ENCODE measurements at places on chromosomes 7 and 10. TPM values are rescaled to one million over a fixed set of nuclear protein-coding genes. Genes with fewer than 3 reads are reported as not detected.

Gene APBB1IP
- total RNA-seq, result 12.2 TPM

Gene CAMK2B
- total RNA-seq, result 0.80 TPM

Gene SVIL
- 117 TPM for total RNA-seq

- DNase-seq, result no peak
These were observed 114.5 kb downstream of the TMEM130 start for GRCh38 chr7:98755138-98755898.

- DNase-seq, result no peak
These were observed 97.4 kb downstream of the ATXN7L1 start for GRCh38 chr7:105778956-105779355.

DNA sequence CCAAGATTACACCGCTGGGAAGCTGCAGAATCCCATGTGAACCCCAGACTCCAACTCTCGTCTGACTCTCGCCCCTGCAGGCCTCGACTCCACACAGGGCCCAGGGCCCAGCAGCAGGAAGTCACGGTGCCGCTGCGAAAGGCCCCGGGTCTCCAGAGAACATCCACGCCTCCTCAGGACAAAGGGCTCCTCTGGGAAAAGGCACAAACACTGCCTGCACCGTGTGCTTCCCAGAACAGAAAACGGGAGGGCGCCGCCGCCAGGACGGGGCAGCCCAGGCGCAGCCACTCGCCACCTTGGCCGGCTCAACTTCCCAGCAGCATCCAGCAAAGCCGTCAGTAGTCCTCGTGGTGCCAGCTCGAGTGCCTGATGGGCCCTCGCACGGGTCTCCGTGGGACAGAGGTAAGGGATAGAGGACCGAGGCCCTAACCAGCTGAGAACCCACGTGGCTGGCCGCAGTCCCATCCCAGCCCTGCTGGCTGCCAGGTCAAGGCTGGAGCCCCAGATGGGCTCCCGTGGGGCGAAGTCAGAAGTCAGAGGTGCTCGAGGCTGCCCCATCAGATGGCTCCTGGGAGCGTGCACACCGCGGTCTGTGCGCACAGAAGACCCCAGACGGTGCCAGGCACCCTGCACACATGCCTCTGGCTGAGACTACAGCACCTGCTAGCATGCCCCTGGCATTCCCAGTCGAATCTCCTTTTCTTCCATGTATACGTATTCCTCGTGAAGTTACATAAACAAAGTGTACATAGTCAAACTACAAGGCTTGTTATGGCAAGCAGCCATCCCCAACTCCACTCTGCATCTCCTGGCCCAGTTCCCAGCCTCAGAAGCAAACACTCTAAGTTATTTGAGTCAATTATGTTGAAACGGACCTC is 60.2 kb downstream of the MAD1L1 start:
- peak; percentile 99 for DNase-seq

DNA sequence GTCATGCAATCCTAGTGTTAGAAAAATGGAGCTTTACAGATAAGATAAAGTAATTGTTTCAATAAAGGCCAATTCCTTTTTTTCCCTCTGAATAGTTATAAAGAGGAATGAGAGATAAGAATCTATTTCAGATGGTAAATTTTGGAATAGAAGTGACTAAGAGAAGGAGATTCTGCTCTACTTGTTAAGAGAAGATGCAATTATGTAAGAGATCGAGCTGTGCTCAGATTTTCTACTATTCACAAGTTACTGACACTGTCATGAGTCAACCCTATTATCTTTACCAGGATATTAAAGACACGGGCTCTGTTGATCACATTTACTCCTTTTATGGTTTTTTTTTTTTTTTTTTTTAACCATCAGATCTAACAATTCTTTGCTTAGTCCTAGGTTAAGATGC is 511.3 kb downstream of the ARL4A start:
- DNase-seq, result no peak

DNA sequence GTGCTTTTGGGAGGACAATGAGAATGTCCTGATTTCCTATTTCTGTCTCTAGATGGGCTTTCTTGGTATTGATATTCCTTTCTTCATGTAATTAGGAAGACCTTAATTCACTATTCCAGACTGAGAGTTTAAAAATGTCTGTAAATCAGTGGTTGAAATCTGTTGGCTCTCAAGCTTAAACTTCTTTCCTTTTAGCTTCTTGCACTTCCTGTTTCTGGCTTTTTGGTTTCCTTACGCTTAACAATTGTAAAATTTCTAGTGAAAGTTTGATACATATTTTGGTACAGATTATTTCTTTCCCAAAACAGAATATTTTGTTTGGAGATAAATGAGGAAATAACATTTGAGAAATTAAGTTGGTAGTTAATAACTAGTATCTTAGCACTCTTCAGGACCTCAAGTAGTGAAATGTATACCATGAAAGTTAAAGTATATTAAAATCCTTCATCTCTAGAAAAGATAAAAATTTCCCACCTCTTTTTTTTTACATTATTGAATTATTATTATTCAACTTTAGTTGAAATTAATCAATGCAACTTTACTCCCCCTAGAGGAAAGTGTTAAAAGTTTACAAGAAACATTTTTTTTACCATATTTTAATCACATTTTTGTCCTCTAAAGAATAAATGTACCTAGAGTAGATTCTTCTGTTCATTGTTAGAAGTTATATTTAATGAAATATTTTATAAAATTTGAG is 137.2 kb downstream of the PHTF2 start:
- DNase-seq, result no peak

GRCh38 chr10:16795410-16796073 is 21.7 kb downstream of the RSU1 start:
- DNase-seq, result no peak

DNA sequence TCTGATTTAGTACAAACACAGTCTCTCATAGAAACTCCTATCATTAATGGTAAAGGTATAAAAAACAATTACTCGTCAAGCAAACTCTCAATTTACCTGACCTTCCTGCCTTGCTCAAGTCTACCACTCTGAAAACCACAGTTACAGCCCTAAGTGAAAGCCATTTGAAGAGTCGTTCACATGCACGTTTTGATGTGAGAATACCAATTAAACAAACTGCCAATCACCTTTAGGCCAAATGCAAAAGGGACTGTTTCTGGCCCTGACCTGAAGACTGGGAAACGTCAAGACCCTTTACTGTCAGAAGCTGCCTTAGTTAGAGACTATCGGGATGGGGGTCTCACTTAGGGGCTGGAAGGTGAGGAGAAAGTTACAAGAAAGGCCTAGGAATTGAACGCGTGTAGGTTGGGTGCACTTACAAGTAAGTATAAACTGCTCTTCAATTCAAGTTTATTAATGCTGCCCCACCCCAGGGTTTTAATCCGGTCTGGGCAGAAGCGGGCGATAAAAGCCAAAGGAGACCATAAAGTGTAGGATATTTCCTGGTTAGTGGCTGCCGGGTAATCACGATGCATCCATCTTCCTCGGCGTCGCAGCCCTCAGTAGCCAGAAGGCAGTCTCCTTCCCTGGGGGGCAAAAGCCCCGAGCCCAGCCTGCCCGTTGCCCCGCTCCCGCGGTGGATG is 935 bp downstream of the TM9SF3 start:
- DNase-seq, result peak; percentile 24

GRCh38 chr10:4013651-4014121 is 228.7 kb upstream of the KLF6 start:
- DNase-seq, result peak; percentile 55

GRCh38 chr10:95096143-95096542 is 26.8 kb upstream of the CYP2C8 start:
- DNase-seq, result no peak

DNA sequence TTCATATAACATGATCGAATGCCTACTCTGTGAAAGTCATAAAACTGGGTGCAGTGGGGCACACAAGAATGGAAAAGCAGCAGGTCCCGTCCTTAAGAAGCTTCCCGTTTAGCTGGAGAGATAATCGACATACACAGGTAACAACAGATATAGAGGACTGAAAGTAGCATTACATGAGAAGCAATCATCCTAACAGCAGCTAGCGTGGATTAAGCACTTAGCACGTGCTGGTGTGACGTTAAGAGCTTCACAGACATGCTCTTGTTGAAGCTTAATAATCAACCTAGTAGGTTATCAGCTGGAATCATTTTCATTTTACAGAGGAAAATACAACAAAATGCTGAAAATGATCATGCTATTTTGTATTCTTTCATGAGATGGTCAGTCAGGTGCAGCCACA is 184.8 kb downstream of the GPAM start:
- no peak for DNase-seq

DNA sequence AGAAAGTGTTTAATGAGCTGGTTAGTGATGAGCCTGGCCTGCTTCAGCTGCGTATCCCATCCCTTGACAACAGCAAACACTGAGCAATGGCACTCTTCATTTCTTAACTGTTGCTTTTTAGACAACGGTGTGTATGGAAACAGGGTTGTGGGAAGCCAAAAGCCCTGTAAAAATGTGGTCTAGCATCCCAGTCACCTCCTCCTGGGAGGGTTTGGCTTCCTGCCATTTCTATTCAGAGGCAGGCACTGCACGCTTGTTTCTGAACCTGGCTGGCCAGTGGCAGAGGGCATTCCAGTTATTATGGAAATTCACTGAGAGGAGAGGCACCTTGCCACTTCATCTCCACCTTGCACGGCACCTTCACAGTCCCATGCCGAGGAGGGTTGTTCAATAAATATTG is 123.0 kb upstream of the ADARB2 start:
- no peak for DNase-seq

DNA sequence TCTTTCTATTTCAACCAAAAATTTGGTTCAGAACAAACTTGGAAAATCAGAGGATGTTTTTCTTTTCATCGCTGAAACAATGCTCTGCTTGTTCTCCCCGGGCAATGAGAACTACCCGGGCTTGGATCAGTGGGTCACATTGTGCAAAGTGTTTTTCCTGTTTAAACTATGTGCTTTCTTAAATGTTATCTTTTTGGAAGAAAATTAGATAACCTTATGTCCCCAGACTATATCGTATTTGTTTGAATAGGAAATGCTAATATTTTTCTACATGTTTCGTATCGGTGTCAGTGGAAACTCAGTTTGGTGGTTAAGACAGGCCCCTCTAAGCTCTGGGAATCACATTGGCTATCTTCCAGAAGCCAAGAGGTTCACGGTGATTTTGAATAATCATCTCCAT is 319.5 kb upstream of the NFE2L3 start:
- peak; percentile 18 for DNase-seq

GRCh38 chr7:50359258-50359994 is 54.9 kb downstream of the IKZF1 start:
- DNase-seq, result no peak

- DNase-seq, result peak; percentile 40
These were observed 524 bp upstream of the PRXL2A start for GRCh38 chr10:80407812-80408241.

DNA sequence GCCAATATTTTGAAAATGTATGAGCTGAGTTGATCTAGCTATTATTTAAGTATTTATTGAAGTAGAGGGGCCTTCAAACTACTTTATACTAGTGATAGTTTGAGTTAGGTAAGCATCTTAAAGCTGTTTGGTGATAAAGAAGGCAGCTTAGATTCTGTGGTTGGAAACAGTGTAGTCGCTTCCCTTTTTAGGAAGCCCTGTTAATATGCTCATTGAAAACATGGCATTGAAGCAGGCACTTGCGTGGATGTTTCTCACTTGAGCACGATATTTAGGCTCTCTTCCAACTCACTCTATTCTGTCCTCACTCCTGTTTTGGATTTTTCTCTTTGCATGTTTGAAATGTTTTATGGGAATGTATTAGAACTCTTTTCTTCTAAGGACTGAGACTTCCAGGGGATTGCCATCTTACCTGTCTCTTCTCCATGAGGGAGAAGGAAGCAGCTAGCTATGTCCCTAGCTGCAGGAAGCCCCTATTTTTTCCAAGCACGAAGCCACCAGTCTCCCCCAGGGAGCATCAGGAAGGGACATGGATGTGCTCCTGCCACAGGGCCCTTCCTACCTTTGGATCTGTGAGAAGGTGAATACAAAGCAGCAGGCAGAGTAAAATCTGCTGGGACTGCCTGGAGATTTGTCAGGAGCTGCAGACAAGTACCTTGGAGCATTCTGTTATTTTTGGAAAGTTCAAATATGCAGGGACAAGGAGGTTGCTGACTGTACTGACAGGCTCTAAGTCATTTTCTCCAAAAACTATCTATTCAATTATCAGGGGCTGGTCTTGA is 22.0 kb upstream of the BMPR1A start:
- DNase-seq, result no peak

DNA sequence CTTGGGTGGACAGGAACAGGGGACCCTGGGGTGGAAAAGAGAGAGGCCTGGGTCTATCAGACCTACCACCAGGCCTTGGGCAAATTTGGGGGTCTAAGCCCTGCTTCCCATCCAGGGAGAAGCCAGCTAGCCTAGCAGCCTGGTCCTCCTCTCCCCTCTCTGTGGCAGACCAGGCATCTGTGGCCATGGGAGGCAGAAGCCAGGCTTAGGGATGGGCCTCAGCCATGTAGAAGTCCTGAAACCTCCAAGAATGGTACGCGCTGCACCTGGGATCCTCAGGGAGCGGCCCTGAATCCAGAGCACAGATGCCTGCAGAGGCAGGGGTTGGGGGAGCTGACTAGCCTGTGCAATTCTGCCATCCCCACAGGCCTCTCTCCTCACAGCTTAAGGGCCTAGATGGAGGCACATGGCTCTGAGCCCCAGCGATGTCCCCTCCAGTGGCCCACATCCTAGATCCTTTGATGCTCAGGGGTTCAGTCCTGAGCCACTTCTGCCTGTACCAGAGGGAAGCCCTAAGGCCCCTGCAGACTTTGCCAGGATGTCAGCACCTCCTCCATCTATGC is 21.2 kb downstream of the GRID1 start:
- no peak for DNase-seq

DNA sequence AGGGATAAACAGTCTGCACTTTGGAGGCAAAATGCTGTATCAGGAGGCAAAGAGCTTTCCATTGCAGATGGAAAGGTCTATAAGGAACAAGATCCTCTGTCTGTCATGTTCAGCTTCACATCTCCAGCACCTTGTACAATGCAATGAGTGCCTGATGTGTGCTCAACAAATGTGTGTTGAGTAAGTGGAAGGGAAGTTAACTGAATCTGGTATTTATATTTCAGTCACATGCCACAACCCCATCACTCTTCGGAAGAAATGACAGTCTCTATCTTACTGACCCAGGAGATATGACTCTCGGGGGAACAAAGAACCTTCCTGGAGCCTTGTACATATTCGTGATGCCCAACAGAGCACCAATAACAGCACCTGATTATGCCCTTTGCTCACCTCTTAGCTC is 20.0 kb upstream of the DNAJC1 start:
- DNase-seq, result no peak

GRCh38 chr7:40604601-40605438 is 470.0 kb downstream of the SUGCT start:
- peak; percentile 61 for DNase-seq

- no peak for DNase-seq
These were observed 663.2 kb upstream of the ANKRD30A start for GRCh38 chr10:36462194-36462593.

GRCh38 chr10:7545261-7545660 is 121.5 kb downstream of the ITIH5 start:
- no peak for DNase-seq
